ENCODE measurements at places on chromosomes 4 and X. TPM values are rescaled to one million over a fixed set of nuclear protein-coding genes. Genes with fewer than 3 reads are reported as not detected.

- DNase-seq: no peak
Observed at GRCh38 chr4:98253499-98253898, 7.7 kb upstream of the RAP1GDS1 start.

DNA sequence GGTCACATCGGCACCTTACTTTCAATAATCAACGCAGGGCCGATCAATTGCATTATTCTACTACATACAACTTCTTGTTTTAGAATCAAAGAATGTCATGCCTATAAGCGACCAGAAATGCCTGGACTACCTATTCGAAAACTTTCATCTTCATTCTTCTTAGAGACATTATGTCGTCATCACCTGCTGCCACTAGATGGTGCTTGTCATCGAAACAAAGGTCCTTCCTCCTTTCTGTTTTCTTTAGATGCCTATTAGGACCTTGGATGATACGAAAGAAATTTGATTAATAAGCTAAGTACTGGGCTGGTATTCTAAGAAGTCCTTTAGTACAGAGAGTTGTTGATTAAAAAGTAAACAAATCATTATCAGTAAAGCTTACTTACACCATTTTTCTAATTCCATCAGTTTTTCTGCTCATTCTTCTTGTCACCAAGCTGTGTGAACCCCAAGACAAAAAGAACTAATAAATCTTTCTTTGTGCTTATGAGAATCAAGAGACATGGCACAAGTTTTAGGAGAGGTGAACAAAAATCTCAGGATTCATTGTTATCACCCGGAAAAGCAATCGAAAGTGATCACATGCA lies 154.5 kb upstream of the SLC4A4 start:
- DNase-seq: peak; percentile 54

DNA sequence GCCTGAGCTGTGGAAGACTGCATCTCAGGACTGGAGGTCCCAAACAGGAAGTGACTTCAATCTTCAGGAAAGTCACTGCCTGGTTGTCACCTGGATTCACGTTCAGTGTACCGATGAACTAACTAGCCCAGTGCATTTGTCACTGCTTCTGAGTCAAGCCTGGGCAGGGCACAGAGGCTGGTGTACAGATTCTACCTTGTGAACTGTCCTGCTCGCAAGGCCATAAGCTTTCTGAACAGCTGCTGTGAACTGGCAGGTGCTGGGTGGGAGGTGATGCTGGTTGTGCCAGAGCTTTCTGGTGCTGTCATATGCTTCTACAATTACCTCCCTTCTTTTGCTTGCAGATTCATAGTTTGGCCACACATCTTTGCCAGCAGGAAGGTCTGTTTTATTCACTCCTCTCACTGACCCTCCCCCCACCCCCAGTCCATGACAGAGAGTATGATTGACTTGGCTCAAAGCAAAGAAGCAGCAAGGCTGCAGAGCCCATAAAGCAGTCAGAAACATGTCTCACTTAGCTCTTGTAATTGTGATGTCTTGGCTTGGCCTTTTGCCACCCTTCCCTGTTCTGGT lies 40.5 kb downstream of the ZCCHC12 start:
- no peak for DNase-seq

- no peak for DNase-seq
Observed at GRCh38 chrX:65903750-65904149, 136.1 kb downstream of the VSIG4 start.

GRCh38 chrX:41302370-41302769 lies 31.6 kb upstream of the DDX3X start:
- DNase-seq: no peak

GRCh38 chr4:76569225-76569624 lies 134.2 kb downstream of the SHROOM3 start:
- DNase-seq: no peak

GRCh38 chr4:176230836-176231235 lies 35.5 kb upstream of the SPATA4 start:
- no peak for DNase-seq

DNA sequence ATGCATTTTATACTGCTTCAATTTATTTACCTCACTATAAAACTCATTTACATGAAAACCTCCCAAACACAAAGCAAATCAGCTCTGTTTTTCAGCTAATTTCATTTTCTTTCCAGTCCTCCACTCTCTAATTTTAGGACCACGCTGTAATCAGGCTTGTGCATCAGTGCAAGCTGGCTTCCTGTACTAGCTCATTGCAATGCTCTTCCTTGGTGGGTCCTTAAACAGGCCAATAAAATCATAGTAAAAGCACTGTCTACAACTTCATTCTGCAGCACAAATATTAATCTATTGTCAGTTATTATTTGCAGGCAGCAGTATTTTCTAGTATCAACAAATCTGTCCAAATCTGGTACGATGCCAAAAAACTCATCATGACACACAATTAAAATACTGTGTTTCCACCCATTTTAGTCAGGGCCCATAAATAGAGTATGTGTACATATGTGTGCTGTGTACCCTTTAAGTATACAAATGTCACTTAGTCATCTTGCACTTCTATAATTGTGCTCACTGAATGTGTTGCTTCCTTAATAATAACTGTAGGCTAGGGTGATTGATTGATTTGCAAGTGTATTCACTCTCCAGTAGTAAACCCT lies 178.2 kb upstream of the HCCS start:
- DNase-seq: no peak

GRCh38 chrX:40933132-40933705 lies 152.0 kb upstream of the USP9X start:
- DNase-seq: peak; percentile 73

GRCh38 chr4:65831828-65832227 lies 161.5 kb upstream of the EPHA5 start:
- DNase-seq: no peak

DNA sequence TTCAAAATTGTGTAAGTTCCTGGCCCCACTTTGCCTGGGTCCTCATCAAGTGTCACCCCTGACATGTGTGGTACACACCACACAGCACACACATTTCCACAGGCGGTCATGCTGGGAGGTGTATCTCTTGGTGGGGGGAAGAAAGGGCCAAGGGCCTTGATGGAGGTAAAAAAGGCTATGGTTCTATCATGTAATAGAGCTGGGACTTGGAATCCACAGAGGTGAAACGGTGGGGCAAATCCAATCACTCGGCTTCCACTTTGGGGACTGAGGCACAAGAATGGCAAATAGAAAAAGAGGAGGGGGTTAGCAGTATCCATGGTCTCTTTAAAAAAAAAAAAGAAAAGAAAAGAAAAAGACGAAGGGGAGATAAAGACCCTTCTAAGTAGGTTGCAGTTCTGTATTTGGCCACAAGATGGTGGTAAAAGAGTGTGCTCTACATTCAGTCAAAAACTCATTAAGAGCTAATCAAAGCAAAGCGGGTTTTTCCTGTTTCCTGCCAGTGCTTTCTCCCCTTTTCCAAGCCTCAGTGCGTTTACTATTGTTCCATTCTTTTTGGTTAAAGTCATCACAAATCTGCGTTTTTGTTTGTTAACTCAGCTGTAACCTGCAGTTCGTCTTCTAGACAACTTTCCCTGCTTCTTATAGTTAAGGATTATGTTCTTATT lies 37.0 kb upstream of the ATP6AP2 start:
- DNase-seq: peak; percentile 64

DNA sequence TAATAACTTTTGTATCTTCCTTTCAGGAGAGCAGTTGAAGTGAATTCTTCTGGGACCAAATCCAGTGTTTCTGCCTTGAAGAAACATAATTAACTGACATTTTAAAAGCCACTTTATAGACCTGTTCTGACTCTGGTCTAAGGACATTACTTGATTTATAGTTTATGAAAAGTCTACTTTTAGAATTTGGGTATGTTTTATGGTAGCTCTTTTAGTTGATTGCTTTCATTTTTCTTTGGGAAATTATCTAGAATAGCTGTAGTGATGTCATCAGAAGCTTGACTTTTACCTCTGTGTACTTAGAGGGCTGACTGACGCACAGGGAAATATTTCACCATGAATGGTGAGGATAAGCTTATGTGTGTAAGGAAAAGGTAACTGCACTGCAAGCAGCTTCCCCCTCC lies 131.8 kb upstream of the LIMCH1 start:
- DNase-seq: no peak

DNA sequence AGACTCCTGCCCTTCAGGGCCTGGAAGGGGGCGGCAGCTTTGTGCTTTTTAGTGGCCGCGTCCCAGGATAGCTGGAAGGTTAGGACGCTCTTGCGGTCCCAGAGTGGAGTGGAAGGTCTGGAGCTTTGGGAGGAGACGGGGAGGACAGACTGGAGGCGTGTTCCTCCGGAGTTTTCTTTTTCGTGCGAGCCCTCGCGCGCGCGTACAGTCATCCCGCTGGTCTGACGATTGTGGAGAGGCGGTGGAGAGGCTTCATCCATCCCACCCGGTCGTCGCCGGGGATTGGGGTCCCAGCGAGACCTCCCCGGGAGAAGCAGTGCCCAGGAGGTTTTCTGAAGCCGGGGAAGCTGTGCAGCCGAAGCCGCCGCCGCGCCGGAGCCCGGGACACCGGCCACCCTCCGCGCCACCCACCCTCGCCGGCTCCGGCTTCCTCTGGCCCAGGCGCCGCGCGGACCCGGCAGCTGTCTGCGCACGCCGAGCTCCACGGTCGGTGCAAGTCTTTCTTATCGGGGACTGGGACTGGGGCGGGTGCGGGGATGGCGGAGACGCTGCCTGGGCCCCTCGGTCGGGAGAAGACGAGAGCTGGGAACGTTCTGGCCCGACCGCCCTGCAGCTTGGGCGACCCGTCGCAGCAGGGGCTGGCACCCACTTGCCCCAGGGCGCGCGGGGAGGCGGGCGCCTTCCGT lies at the start of gene EDNRA:
Gene EDNRA, plus strand, starts transcription at position 207 of the 686 bp plus-strand sequence. CDS start 4,585 bp downstream, outside the sequence.
- DNase-seq: no peak

DNA sequence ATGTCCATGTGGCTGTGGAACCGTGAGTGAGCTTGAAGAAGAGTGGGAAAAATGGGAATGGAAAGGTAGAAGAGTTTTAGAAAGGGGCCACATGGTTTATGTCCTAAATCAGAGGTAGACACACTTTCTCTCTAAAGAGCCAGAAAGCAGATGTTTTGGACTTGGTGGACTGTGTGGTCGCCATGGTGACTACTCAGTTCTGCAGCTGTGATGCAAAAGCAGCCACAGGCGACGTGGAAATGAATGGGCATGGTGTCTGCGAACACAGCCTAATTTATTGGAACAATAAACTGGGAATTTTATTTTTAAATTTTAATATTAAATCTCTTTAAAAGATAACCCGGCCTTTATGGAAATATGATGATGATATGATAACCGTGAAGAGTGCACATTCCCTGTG lies 386.0 kb upstream of the FAT1 start:
- no peak for DNase-seq

GRCh38 chr4:173139561-173139960 lies 29.1 kb upstream of the GALNT7 start:
- no peak for DNase-seq

GRCh38 chr4:14348506-14348905 lies 653.8 kb upstream of the CPEB2 start:
- no peak for DNase-seq

Gene GABRA4
- not detected for total RNA-seq

Gene PLP1
- not detected for total RNA-seq

Gene SMR3B
- not detected for total RNA-seq

Gene DUSP9
- total RNA-seq: not detected

Gene LRRC66
- not detected for total RNA-seq

Gene RENBP
- 37.7 TPM for total RNA-seq

Gene CXCL13
- not detected for total RNA-seq

Gene ZNF711
- 19.1 TPM for total RNA-seq

Gene TRPC5OS
- total RNA-seq: not detected

All from hematopoietic multipotent progenitor cell (in vitro differentiated cells).